ENCODE measurements at places on chromosomes 12 and 14. TPM values are rescaled to one million over a fixed set of nuclear protein-coding genes. Genes with fewer than 3 reads are reported as not detected.

DNA sequence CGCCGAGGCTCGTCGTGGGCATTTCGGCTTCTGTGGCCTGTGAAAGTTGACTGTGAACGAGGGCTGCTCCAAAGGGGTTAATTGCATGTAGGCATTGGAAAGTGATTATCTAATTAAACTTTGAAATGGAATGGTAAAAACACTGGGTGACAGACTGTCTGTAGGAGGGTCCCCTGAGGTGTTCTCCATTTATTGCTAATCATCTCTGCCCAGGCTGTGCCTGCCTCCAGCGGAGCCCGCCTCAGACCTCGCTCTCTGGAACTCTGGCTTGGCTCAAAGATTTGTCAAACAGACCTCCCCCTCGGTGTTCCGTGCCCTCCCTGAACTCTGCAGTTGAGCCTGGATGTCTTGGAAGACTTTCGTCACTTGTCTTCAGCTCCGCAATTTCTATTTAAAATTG is 50.2 kb upstream of the VRK1 start:
- DNase-seq = no peak

DNA sequence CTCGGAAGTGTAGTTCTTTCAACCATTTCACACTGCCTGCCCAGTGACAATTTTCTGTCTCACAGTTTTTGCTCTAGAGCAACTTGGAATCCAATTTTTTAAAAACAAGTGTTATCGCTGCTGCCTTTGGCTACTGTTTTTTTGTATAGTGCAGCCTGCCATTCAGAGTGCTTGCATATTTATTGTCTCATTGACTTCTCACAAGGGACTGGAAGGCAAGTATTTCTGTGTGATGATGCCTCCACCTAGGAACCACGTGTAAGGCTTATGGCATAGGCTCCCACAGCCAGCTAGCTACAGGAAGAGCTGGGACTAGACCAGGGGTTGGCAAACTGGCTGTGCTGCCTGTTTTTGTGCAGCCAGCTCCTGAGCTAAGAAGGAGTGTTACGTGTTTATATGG is 903 bp downstream of the PARPBP start:
- no peak for DNase-seq

DNA sequence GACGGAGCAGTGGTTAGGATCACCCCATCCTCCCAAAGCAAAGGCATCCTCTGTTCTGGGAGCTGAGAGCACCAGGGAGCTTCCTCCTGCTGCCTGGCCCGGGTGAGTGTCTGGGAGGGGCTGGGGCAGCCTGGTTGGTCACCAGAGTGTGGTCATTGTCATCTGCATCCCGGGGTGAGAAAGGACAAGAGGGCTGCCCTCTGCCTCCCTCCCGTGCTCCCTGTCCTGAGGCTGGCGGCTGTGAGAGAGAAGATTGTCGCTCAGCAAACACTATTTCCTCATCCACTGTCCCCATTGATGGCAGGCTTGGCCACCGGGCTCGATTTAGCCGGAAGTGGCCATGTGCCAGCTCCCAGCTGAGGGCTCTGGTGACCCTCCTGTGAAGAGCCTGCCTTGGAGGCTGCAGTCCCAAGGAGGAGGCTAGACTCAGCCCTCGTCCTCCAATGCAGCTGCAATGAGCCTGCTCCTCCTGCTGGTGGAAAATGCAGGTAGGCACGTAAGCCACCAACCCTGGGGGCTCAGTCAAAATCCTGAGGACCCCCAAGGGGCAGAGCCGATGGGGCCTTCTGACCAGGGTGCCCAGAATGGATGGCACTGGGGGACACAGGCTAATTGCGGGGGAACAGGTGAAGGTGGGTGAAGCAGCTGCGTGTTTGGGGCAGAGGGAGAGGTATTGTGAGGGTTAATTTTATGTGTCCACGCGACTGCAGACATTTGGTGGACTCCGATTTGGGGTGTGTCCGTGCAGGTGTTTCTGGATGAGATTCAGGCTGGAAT is 155.7 kb downstream of the KIF26A start:
- no peak for DNase-seq

DNA sequence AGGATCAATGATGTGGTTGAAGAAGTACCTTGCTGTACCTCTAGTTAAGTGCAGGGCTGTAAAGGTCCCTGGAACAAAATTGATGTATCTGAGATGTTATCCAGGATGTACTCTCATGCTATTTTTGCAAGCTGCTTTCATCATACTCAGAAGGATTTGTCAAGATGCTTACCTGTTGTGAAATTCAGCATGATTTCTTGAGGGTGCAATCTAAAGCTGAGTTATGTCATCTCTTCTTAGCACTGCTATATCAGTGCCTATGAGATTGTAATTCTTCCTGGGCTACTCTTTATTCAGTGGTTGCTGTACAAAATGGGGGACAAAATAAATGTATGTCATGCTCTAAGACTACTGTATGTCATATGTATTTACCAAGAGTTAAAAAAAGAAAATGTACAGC is 340.7 kb upstream of the LMO3 start:
- DNase-seq = no peak

DNA sequence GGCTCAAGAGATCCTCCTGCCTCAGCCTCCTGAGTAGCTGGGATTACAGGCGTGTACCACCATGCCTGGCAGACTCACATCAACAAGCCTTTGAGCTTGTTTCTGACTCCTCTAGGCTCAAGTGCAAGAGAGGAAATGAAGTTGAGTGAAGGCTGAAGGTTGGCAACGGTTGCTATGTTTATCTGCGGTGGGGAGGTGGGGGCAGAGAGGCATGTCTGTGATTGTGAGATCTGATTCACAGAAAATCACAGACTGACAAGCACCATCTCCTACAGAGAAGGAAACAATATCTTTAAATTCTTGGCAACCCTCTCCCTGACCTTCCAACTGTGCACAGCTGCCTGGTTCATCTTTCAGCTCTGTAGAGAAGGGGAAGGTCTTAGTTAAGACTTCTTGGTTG is 22.1 kb upstream of the NINJ2 start:
- DNase-seq = no peak

- DNase-seq = no peak
Measured at GRCh38 chr12:119068129-119068856, 87.0 kb downstream of the SRRM4 start.

GRCh38 chr14:22689199-22689598 is 45.0 kb upstream of the OR6J1 start:
- no peak for DNase-seq

- no peak for DNase-seq
Measured at GRCh38 chr14:64060199-64060545, 207.4 kb downstream of the SYNE2 start.

DNA sequence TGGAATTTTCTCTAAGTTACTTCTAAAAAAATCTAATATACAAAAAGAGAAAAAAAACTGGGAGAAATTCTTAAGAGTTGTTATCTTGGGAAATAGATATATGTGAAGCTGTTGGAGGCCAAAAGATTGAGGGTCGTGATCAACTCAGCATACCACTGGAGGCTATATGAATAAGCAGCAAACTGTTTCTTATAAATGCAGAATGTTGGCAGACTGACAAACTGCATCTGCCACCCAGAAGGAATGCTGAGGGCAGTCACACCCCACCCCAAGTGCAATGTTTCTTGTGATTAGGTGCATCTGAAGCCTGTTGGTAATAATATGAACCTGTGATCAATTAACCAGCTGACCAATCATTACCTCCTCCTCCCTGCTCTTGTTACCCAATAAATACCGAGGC is 818.6 kb upstream of the MGAT4C start:
- DNase-seq = no peak

DNA sequence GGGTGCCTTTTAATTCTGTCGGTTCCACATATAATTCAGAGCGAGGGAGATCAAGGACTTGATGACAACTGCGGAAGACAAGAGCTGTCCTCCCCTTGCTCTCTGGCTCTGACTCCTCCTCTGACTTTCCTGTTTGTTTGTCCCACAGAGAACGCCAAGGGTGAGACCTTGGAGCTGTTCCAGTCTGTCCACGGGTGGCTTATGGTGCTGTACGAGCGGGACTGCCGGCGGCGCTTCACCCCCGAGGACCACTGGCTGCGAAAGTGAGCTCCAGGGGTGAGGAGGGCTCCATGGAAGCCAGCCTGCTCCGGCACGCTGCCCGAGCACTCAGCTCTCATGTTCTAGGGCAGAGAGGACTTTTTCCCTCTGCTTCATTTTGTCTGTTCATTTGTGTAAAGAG is 32.8 kb downstream of the UBE3B start:
- DNase-seq = no peak

- no peak for DNase-seq
Measured at GRCh38 chr14:99961826-99962518, 103.2 kb upstream of the EVL start.

- DNase-seq = no peak
Measured at GRCh38 chr12:53816360-53817020, 64.7 kb upstream of the CISTR start.

GRCh38 chr14:93970585-93970964 is 5.8 kb downstream of the ASB2 start:
- DNase-seq = no peak

DNA sequence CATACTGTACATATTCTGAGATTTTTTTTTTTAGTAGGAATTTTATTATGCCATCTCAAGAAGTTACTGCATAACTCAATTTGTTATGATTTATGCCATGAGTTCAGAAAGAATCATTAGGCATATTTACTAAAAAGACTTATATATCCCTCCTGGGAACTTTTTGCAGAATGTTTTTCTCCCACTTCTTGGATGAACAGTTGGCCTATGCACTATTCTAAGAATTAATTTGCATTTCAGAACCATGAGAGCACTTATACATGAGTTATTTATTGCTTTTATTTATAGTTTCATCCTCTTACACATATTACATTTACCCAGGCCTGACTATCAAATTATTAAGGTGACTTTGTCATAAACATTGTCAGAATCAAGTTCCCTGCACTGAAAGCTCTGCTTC is 6.3 kb upstream of the LRIG3 start:
- DNase-seq = no peak

GRCh38 chr14:75434138-75434889 is 6.5 kb downstream of the JDP2 start:
- DNase-seq = no peak

GRCh38 chr12:11564984-11565651 is 84.4 kb upstream of the ETV6 start:
- DNase-seq = no peak

GRCh38 chr12:66144791-66145754 is 14.5 kb upstream of the LLPH start:
- DNase-seq = no peak

- DNase-seq = no peak
Measured at GRCh38 chr14:24875203-24875838, 174.6 kb downstream of the STXBP6 start.

The SERPINA10 gene
- total RNA-seq = 1.5 TPM

The TSHR gene
- total RNA-seq = 0.65 TPM

The CCDC60 gene
- 3.7 TPM for total RNA-seq

The PRDM4 gene
- 35.0 TPM for total RNA-seq

The NYNRIN gene
- total RNA-seq = 129 TPM
